Natural killer cell (primary cell): ENCODE measurements at places on chromosomes 1 and 21. TPM values are rescaled to one million over a fixed set of nuclear protein-coding genes. Genes with fewer than 3 reads are reported as not detected.

- no peak overlapping the region for H3K27ac ChIP-seq
- no peaks in the 10 kb centered on the region for H3K27me3 ChIP-seq
- no peaks in the 10 kb centered on the region for H3K4me1 ChIP-seq
These were observed 20.8 kb downstream of the ZBTB8B start for GRCh38 chr1:32485554-32486255.

- no peak overlapping the region for H3K4me3 ChIP-seq
- no peaks in the 10 kb centered on the region for H3K27me3 ChIP-seq
- peaks cover 45% of the 10 kb centered on the region for H3K4me1 ChIP-seq
- no peak overlapping the region for H3K27ac ChIP-seq
These were observed 120.9 kb downstream of the KCNN3 start for GRCh38 chr1:154749078-154749760.

DNA sequence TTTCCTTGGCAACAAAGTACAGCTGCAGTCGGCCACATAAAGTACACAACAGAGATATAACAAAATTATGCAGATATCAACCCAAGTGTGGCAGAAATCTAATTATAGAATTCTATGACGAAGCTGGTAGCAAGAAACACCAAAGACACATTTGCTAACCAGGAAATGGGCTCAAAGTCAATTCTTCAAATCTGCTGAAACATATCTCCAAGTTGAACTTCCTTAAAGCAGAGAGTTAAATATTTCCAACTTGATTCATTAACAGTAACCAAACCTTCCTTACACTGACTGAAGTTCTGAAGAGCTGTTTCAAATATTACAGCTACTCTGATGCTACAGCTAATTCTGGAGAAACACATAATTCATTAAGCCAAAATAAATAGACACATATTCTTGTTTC, 67.6 kb upstream of the SDC3 start:
- H3K36me3 ChIP-seq, result peaks cover 40% of the 10 kb centered on the region
- no peak overlapping the region for H3K27ac ChIP-seq

DNA sequence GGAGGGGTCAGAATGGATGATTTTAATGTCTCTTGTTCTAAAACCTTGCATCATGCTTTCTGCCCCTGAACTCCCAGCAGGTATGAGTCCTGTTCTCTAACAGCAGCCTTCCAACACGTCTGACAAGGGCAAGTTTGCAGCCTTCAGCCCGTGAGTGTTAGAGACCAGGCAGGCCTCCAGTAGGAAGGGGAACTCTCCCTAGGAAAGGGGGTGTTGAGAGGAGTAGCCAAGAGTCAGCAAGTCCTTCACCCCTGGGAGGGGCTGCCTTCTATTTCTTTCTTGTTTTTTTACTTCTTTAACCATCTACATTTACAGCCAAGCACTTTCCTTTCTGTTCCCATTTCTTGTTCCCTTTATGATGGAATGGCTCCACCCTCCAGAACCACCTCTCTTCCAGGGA, 14.2 kb downstream of the BATF3 start:
- no peak for DNase-seq
- H3K27me3 ChIP-seq, result peaks cover 16% of the 10 kb centered on the region
- no peaks in the 10 kb centered on the region for H3K36me3 ChIP-seq
- no peak overlapping the region for H3K4me3 ChIP-seq
- no peak overlapping the region for H3K27ac ChIP-seq

GRCh38 chr1:111182052-111182451, 18.4 kb downstream of the DENND2D start:
- H3K36me3 ChIP-seq, result peaks cover 62% of the 10 kb centered on the region
- no peaks in the 10 kb centered on the region for H3K4me1 ChIP-seq
- no peaks in the 10 kb centered on the region for H3K27me3 ChIP-seq
- no peak for DNase-seq

The BMP8B gene
- total RNA-seq, result 4.3 TPM
